ENCODE measurements at places on chromosomes 5 and 9. TPM values are rescaled to one million over a fixed set of nuclear protein-coding genes. Genes with fewer than 3 reads are reported as not detected.

EQTN gene
- 33.0 TPM for total RNA-seq

RNF180 gene
- 23.1 TPM for total RNA-seq

LCN2 gene
- total RNA-seq = not detected

CAMK4 gene
- 35.4 TPM for total RNA-seq

USP20 gene
- 46.8 TPM for total RNA-seq

C6 gene
- total RNA-seq = 9.4 TPM

EXOSC3 gene
- total RNA-seq = 74.3 TPM

LMAN2 gene
- total RNA-seq = 355 TPM

- H3K36me3 ChIP-seq = no peaks in the 10 kb centered on the region
- no peak overlapping the region for H3K27ac ChIP-seq
- H3K27me3 ChIP-seq = no peaks in the 10 kb centered on the region
- no peak for DNase-seq
- peaks cover 4% of the 10 kb centered on the region for H3K4me1 ChIP-seq
Observed at GRCh38 chr9:113648586-113648985, 185.1 kb downstream of the RGS3 start.

DNA sequence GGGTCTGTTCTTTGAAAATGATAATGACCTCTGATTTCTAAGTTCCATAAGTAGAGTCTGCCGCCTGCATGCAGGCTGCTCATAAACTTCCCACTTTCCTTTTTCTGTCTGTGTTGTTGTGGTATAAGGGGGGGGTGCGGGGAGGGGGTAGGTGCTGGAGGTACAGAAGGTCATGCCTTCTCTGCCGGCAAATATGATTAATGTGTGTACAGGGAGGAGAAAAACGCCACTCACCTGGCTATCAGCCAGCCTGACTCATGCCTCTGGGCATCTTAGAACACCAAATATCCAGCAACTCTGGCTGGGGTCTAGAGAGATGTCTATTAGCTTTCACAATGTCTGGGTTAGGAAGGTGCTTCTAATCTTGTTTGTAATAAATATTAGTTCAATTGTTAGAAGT lies 128.3 kb downstream of the EFNA5 start:
- no peak overlapping the region for H3K4me3 ChIP-seq
- peak; percentile 23 for DNase-seq
- no peak overlapping the region for H3K27ac ChIP-seq
- no peaks in the 10 kb centered on the region for H3K27me3 ChIP-seq
- H3K4me1 ChIP-seq = peaks cover 12% of the 10 kb centered on the region

GRCh38 chr9:113474360-113475028 lies 11.0 kb downstream of the RGS3 start:
- H3K36me3 ChIP-seq = no peaks in the 10 kb centered on the region
- peak; percentile 9 for DNase-seq
- H3K27ac ChIP-seq = no peak overlapping the region
- no peaks in the 10 kb centered on the region for H3K27me3 ChIP-seq

- no peak overlapping the region for H3K27ac ChIP-seq
- no peaks in the 10 kb centered on the region for H3K27me3 ChIP-seq
- no peaks in the 10 kb centered on the region for H3K36me3 ChIP-seq
Observed at GRCh38 chr5:51095486-51095885, 287.8 kb upstream of the ISL1 start.

DNA sequence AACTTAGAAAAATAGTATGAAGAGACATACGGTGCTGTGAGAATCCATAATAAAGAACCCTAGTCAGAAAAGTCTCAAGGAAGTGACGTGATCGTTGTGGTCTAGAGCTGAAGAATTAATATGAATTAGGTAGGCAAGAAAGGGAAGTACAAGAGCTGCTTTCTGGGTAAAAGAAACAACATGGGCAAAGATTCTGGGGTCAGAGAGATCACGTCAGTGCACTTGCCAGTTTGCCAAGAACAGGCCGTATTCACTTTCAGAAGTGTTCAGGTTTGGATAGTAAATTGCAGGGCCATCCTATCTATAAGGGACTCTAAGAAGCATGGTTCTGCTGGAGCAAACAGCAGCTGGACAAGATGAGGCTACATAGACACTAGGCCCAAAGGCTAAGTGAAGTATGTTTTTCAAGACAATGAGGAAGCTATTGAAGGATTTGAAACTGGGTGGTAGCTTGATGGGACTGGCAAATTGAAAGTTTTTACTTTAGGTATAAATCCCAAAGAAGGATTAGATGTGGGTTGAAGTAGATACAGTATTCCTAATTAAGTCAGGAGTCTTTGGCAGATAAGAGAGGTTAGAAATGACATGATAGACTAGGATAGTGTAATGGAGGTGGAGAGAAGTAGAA lies 4.8 kb upstream of the CHD1 start:
- no peak for DNase-seq
- H3K4me3 ChIP-seq = no peak overlapping the region
- no peak overlapping the region for H3K27ac ChIP-seq
- no peaks in the 10 kb centered on the region for H3K27me3 ChIP-seq
- H3K36me3 ChIP-seq = no peaks in the 10 kb centered on the region
- H3K4me1 ChIP-seq = no peaks in the 10 kb centered on the region

- peaks cover 14% of the 10 kb centered on the region for H3K4me1 ChIP-seq
- no peak for DNase-seq
- no peak overlapping the region for H3K27ac ChIP-seq
- no peak overlapping the region for H3K4me3 ChIP-seq
- no peaks in the 10 kb centered on the region for H3K27me3 ChIP-seq
Observed at GRCh38 chr9:78000221-78000620, 31.4 kb downstream of the GNAQ start.

GRCh38 chr5:22852807-22853660 lies at the start of gene CDH12:
TSS of gene CDH12 (minus strand) at chr5:22853344.
- no peak within 1 kb of the TSS for H3K27ac ChIP-seq
- no peaks in the 10 kb centered on the region for H3K27me3 ChIP-seq
- DNase-seq = peak; percentile 33
- no peaks in the 10 kb centered on the region for H3K4me1 ChIP-seq

DNA sequence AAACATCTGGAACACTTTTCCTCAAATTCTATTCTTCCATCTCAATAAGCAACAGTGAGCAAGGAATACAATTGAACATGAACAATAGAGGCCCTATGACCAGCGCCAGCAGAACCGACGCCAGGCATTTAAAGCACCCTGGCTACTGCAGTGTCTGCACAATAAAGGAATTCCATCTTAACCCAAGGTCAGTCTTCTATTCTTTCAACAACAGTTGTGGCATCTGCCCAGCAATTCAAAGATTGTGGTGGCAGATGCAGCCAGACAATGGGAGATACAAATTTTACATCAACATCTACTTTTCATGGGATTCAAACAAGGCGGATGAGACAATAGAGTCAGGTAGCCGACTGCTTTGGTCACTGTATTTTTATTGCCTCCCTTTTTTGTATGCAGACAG lies 65.9 kb downstream of the ELL2 start:
- DNase-seq = peak; percentile 40
- H3K4me1 ChIP-seq = peaks cover 15% of the 10 kb centered on the region
- H3K27ac ChIP-seq = peak overlapping the region; percentile 10
- no peak overlapping the region for H3K4me3 ChIP-seq
- H3K27me3 ChIP-seq = no peaks in the 10 kb centered on the region

GRCh38 chr9:37198831-37199230 lies 78.5 kb downstream of the ZCCHC7 start:
- H3K27ac ChIP-seq = no peak overlapping the region
- no peaks in the 10 kb centered on the region for H3K27me3 ChIP-seq
- H3K4me1 ChIP-seq = peaks cover 6% of the 10 kb centered on the region
- H3K36me3 ChIP-seq = no peaks in the 10 kb centered on the region
- no peak overlapping the region for H3K4me3 ChIP-seq

DNA sequence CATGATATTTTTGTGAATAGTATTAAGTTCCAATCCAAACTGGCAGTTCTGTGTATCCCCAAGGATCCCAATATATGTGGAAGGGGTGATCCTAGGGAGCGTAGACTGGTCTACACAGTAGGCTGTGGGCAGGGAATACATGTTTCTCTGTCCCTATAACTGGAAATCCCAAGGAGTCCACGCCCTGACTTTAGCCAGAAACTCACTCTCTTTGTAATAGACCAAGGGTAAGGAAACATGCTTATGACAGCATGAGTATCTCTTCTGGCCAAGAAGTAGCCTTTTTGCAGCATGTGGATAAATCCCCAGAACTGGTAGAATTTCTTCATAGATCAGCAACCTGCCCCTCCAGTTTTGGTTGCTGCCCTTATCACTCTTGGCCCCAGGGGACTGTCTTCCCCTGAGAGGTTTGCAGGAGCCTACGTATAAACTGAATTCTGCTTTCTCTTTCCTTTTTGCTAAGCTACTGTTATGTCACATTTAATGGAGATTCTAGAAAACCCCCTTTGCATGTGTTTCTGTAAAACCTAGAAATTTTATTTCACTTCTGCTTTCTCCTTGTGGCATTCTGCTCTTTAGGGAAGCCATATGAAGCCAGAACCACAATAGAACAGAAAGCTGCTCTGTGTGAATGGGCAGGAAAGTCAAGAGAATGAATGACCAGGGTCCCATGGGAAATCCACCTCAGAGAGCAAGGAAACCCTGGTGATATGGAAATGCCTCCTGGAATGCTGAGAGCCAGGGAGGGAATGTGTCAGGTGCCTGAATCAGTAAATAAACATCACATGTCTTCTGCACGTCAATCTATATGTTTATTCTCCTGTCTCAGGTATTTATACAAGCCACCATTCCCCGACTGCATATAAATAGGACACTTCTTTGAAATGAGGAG lies 3.5 kb downstream of the IFNA2 start:
- H3K4me1 ChIP-seq = no peaks in the 10 kb centered on the region
- no peaks in the 10 kb centered on the region for H3K27me3 ChIP-seq
- DNase-seq = no peak
- no peaks in the 10 kb centered on the region for H3K36me3 ChIP-seq
- H3K4me3 ChIP-seq = no peak overlapping the region

GRCh38 chr9:106058460-106058859 lies 364.1 kb downstream of the TMEM38B start:
- no peaks in the 10 kb centered on the region for H3K27me3 ChIP-seq
- H3K4me3 ChIP-seq = no peak overlapping the region
- no peaks in the 10 kb centered on the region for H3K4me1 ChIP-seq
- H3K27ac ChIP-seq = no peak overlapping the region
- DNase-seq = no peak

- no peaks in the 10 kb centered on the region for H3K4me1 ChIP-seq
- H3K4me3 ChIP-seq = no peak overlapping the region
- DNase-seq = no peak
- no peaks in the 10 kb centered on the region for H3K36me3 ChIP-seq
Observed at GRCh38 chr5:161256957-161257356, 289.6 kb downstream of the GABRB2 start.

DNA sequence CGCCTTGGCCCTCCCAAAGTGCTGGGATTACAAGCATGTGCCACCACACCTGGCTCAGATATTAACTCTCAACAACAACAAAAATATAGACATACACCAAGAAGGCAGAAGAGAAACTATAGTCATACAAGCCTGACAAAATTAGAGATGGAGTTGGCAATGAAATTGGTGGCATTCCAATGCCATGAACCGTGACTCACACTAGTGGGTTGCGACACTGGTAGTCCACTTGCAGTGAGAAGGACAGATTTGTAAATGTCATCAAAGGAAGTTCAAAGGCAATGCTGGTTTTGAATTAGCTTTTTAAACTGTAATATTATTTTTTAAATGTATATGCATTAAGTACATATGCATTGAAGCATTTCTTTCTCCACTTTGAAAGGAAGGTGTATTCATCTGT lies 8.5 kb upstream of the DNAJC25 start:
- H3K4me3 ChIP-seq = no peak overlapping the region
- no peaks in the 10 kb centered on the region for H3K27me3 ChIP-seq
- H3K27ac ChIP-seq = no peak overlapping the region
- H3K4me1 ChIP-seq = no peaks in the 10 kb centered on the region

- H3K27ac ChIP-seq = no peak overlapping the region
- H3K27me3 ChIP-seq = no peaks in the 10 kb centered on the region
- H3K4me3 ChIP-seq = no peak overlapping the region
- no peaks in the 10 kb centered on the region for H3K36me3 ChIP-seq
- no peak for DNase-seq
Observed at GRCh38 chr5:16043349-16043965, 136.1 kb downstream of the MARCHF11 start.

GRCh38 chr5:40331616-40332015 lies 348.1 kb upstream of the PTGER4 start:
- H3K27me3 ChIP-seq = no peaks in the 10 kb centered on the region
- no peaks in the 10 kb centered on the region for H3K4me1 ChIP-seq
- H3K4me3 ChIP-seq = no peak overlapping the region
- no peak overlapping the region for H3K27ac ChIP-seq

DNA sequence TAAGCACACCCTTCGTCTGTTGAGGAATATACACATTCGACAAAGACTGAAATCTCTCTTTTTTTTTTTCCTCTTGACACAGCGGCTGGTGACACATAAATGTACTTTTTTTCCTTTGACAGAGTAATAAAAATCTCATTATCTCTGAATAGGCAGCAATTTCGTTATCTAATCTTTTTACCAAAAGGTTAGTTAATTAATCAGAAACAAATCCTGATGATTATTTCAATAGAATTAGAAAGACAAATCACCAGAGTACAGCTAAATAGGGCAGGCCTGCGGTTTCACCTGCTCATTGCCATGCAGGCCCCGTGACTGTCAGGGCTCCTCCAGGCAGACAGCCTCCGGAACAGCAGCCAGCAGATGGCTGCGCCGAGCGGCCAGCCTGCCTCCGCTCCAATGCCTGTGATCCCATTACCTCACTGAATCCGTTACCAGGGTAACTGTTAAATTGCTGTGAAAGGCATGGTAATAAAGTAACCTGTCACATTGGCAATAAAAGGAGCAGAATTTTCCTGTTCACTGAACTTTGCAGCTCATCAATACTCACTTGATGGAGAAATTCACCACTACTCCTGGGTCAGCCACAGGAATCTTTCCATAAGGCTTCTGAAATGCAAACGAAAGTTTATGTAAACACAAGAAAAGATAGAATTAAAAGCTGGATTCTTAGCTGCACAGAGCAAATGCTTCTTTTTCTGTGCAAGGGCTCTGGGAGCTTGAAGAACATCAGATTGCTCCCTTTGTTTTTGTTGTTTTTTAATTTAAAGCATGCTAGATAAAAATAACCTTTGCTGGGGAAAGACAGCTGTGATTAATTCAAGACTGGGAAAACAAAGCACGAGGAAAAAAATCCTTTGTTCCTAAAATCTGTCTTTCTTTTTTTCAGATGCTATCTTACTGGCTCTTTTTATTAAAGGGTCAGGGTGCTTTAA lies 666.4 kb upstream of the ZNF608 start:
- DNase-seq = peak; percentile 81
- peaks cover 36% of the 10 kb centered on the region for H3K4me1 ChIP-seq
- H3K27ac ChIP-seq = peak overlapping the region; percentile 60
- H3K4me3 ChIP-seq = no peak overlapping the region
- no peaks in the 10 kb centered on the region for H3K36me3 ChIP-seq

- DNase-seq = no peak
- H3K36me3 ChIP-seq = no peaks in the 10 kb centered on the region
- no peaks in the 10 kb centered on the region for H3K27me3 ChIP-seq
- no peak overlapping the region for H3K4me3 ChIP-seq
Observed at GRCh38 chr5:142698447-142699183, 12.7 kb upstream of the FGF1 start.

DNA sequence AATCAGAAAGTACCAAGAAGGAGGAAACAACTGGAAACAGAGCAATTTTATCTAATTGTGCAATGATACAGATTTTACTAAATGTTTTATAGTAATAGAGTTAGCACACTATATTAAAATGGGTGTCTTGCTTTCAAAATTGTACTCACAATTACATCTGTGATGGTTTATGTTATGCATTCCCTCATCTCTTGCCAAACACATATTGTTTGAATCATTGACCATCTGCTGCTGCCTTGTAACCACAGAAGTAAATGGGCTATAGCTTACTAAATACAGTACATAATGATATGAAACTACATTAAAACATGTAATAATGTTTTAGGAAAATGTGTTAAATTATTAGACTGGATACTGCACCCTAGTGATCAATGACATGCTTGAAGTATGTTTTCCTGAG lies 158.1 kb downstream of the SLC25A46 start:
- DNase-seq = no peak
- no peaks in the 10 kb centered on the region for H3K36me3 ChIP-seq
- no peaks in the 10 kb centered on the region for H3K4me1 ChIP-seq
- H3K27me3 ChIP-seq = no peaks in the 10 kb centered on the region
